ENCODE measurements at places on chromosomes 6 and 20.

DNA sequence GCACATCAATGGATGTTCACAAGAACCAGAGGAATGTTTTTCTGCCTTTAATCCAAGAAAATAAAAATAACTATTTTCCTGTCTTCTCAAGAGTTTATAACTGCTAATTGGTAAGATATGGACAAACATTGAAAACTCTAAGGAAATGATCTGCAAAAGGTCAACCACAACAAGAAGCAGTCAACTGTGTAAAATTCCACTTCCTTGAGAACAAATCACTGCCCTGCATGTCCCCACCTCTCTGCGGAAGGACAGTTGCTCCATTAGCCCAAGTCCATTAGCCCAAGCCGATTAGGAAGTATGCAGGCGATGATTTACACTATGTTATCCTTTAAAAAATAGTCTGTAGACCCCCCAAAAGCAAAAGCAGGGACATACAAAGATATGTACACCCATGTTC lies 27.6 kb downstream of the SLC22A23 start:
- DNase-seq: no peak

- DNase-seq: peak; percentile 61
Measured at GRCh38 chr6:111715321-111715720, 109.6 kb upstream of the TRAF3IP2 start.

- DNase-seq: no peak
Measured at GRCh38 chr20:23341073-23341472, 9.5 kb upstream of the NXT1 start.

DNA sequence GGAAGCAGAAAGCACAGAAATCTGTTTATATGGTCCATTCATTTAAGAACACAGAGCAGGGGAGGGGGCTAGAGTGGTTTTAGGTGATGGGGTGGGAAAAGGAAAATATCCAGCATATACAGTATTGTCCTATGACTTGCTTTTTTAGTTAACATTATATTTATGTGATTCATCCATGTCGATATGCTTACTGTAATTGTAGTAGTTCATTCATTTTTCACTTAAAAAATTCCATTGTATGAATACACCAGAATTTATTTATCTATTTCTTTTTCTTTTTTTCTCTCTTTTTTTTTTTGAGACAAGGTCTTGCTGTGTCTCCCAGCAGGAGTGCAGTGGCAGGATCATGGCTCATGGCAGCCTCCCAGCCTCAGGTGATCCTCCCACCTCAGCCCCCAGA lies 9.6 kb upstream of the PRIM2 start:
- no peak for DNase-seq
